ENCODE measurements at places on chromosomes 1 and 21. TPM values are rescaled to one million over a fixed set of nuclear protein-coding genes. Genes with fewer than 3 reads are reported as not detected.

The LCE1A gene
- total RNA-seq: not detected

The ZC3H11A gene
- total RNA-seq: 79.1 TPM

The RIPPLY3 gene
- total RNA-seq: not detected

The CIART gene
- total RNA-seq: 5.1 TPM

The ENAH gene
- total RNA-seq: 72.3 TPM

The HSPA6 gene
- 24.3 TPM for total RNA-seq

The WDR3 gene
- total RNA-seq: 21.7 TPM

The HSPB7 gene
- not detected for total RNA-seq

The SDHC gene
- total RNA-seq: 19.4 TPM

The SKI gene
- 19.8 TPM for total RNA-seq

The MCM3AP gene
- total RNA-seq: 64.4 TPM

The CCDC190 gene
- total RNA-seq: not detected

The MCOLN2 gene
- 1.2 TPM for total RNA-seq

The CNIH3 gene
- 1.7 TPM for total RNA-seq

The NR0B2 gene
- not detected for total RNA-seq

The NBPF6 gene
- total RNA-seq: not detected

The ATP5PF gene
- total RNA-seq: 51.4 TPM

The SPRR2B gene
- not detected for total RNA-seq

The ADGRB2 gene
- total RNA-seq: 0.72 TPM

The CORT gene
- total RNA-seq: not detected

The OR10Z1 gene
- not detected for total RNA-seq

The SPRR4 gene
- not detected for total RNA-seq

The GFI1 gene
- not detected for total RNA-seq

The SLC2A5 gene
- under 0.01 TPM for total RNA-seq

The SH3D21 gene
- total RNA-seq: 3.2 TPM

The PCP4L1 gene
- total RNA-seq: not detected

The PTTG1IP gene
- 257 TPM for total RNA-seq

The CDA gene
- total RNA-seq: 2.6 TPM

The CACHD1 gene
- total RNA-seq: 2.2 TPM

The CHODL gene
- total RNA-seq: 0.48 TPM

The CENPS gene
- total RNA-seq: 5.3 TPM

The SHISA4 gene
- 10.9 TPM for total RNA-seq

The FCRL5 gene
- total RNA-seq: not detected

The CLCA1 gene
- not detected for total RNA-seq

The SLC45A1 gene
- total RNA-seq: 0.24 TPM

The ANP32E gene
- total RNA-seq: 11.5 TPM

The TMEM51 gene
- 26.0 TPM for total RNA-seq

The IGSF9 gene
- total RNA-seq: 8.7 TPM

The C4BPA gene
- not detected for total RNA-seq

The HIPK1 gene
- 21.0 TPM for total RNA-seq

The OPRD1 gene
- total RNA-seq: under 0.01 TPM

The LGR6 gene
- not detected for total RNA-seq

The S100A7A gene
- total RNA-seq: not detected

The GCSAML gene
- total RNA-seq: not detected

The VAV3 gene
- 0.96 TPM for total RNA-seq

The CCDC30 gene
- total RNA-seq: 0.48 TPM

The SV2A gene
- total RNA-seq: 1.7 TPM

The CNTN2 gene
- under 0.01 TPM for total RNA-seq

The ELAVL4 gene
- total RNA-seq: not detected

The CASZ1 gene
- 19.8 TPM for total RNA-seq

The NMNAT1 gene
- 12.8 TPM for total RNA-seq
